ENCODE measurements at places on chromosomes 5 and 9.

DNA sequence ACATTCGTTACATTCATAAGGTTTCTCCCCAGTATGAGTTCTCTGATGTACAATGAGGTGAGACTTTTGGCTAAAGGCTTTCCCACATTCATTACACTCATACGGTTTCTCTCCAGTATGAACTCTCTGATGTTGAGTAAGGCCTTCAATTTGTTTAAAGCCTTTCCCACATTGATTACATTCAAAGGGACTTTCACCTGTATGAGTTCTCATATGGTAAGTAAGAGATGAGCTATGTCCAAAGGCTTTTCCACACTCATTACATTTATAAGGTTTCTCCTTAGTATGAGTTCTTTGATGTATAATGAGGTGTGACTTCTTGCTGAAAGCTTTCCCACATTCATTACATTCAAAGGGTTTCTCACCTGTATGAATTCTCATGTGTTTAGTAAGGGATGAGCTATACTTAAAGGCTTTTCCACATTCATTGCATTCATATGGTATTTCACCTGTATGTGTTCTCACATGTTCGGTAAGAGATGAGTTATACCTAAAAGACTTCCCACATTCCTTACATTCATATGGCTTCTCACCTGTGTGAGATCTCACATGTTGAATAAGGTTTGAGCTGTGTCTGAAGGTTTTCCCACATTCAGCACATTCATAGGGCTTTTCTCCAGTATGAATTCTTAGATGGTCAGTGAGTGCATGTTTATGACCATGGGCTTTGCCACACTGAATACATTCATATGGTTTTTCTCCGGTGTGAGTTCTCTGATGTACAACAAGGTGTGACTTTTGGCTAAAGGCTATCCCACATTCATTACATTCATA lies 13.5 kb downstream of the ZFP37 start:
- DNase-seq: no peak

GRCh38 chr9:21549251-21549765 lies 67.2 kb upstream of the IFNE start:
- peak; percentile 93 for DNase-seq

DNA sequence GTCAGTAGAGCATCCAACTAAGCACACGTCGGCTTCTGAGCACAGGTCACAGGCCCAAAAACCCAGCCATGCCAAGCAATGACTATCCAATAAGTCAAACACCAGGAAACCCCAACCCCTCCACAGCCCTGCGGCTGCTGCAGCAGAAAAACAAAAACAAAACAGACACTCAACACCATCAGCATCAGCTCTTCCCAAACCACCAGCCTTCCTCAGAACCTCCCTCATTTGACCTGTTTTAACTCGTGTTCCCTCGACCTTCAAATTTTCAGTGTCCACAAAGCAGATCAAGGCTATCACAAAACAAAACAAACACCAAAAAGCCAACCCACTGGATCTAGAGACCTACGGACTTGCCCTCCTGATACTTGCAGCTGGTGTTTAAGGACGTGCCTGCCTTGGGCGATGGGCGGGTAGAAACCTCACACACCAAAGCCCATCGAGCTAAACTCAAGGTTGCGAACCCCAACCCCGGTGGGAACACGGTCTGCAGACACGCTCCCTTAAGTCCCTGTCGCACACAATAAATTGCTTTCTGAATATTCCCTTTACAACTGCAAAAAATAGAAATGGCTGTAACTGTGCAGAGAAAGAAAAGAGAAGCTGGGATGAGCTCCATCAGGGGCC lies 247.1 kb upstream of the ANKRD55 start:
- peak; percentile 65 for DNase-seq

DNA sequence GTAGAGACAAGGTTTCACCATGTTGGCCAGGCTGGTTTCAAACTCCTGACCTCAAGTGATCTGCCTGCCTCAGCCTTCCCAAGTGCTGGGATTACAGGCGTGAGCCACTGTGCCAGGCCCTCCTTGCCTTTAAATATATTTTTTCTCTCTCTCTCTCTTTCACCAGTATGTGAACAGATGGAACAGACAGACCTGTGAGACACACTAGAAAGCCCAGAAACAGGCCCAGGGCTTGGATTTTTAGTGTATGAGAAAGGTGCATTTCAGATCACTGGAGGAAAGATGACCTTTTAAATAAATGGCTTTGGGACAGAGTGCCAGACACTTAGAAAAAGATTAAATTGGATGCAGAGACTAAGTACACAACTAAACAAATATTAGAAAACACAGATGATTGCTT lies 3.1 kb downstream of the RASGEF1C start:
- no peak for DNase-seq

- peak; percentile 77 for DNase-seq
Observed at GRCh38 chr5:150377964-150378694, 20.6 kb downstream of the TCOF1 start.

GRCh38 chr5:69160651-69161050 lies 6.3 kb upstream of the CCNB1 start:
- no peak for DNase-seq

DNA sequence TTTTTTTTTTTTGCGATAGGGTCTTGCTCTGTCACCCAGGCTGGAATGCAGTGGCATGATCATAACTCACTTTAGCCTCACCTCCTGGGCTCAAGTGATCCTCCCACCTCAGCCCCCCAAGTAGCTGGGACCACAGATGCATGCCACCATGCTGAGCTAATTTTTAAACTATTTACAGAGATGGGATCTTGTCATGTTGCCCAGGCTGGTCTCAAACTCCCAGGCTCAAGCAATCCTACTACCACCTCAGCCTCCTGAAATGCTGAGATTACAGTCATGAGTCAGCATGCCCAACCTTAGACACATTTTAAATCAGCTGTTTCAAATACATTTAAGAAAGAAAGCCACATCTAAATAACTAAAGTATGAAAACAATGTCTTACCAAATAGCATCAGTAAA lies 439.0 kb downstream of the EBF1 start:
- DNase-seq: no peak

GRCh38 chr5:167945542-167946384 lies 345.7 kb upstream of the WWC1 start:
- peak; percentile 88 for DNase-seq

GRCh38 chr5:114448481-114448880 lies 86.6 kb downstream of the KCNN2 start:
- no peak for DNase-seq

DNA sequence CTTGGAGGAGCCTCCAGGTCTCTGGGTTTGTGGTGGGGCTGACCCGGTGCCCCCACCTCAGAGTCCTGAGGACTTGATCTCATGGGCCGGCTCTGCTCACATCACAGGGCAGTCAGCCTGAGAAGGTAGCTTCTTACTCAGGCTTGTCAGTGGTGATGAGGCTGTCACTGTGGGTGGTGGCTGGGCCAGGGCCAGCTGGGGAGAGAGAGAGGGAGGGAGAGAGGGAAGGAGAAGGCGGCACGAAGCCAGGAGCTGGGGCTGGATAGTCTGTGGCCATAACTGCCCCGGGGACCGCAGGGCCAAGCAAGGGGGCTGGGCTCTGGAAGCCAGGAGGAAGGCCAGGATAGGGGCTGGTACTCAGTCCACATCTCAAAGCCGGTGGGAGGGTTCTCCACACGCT lies 6.5 kb downstream of the NTNG2 start:
- DNase-seq: no peak
